Activated naive CD4-positive, alpha-beta T cell treated with Interleukin-2 at 50 U/mL for 16 hours (primary cell): ENCODE measurements at places on chromosomes 12 and 14.

GRCh38 chr14:58129208-58129607 lies 22.8 kb downstream of the ARMH4 start:
- no peak for DNase-seq

DNA sequence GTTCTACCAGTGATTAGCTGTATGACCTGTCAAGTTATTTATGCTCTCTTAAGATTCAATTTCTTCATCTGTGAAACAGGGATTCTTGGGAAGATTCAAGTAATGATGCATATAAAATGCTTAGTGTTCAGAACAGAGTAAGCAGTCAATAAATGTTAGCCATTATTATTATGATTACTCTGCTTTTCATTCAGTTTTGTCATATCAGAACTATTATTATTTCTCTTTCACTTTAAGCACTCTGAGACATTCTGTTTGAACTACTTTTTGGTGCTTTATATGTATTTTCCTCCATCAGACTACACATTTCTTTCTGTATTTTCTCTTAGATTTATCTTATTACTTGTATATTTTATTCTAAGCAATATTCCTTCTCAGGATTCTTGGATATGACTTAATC lies 81.2 kb downstream of the CFAP54 start:
- DNase-seq, result no peak

- no peak for DNase-seq
These were observed 18.6 kb downstream of the KMT2D start for GRCh38 chr12:49041881-49042484.

DNA sequence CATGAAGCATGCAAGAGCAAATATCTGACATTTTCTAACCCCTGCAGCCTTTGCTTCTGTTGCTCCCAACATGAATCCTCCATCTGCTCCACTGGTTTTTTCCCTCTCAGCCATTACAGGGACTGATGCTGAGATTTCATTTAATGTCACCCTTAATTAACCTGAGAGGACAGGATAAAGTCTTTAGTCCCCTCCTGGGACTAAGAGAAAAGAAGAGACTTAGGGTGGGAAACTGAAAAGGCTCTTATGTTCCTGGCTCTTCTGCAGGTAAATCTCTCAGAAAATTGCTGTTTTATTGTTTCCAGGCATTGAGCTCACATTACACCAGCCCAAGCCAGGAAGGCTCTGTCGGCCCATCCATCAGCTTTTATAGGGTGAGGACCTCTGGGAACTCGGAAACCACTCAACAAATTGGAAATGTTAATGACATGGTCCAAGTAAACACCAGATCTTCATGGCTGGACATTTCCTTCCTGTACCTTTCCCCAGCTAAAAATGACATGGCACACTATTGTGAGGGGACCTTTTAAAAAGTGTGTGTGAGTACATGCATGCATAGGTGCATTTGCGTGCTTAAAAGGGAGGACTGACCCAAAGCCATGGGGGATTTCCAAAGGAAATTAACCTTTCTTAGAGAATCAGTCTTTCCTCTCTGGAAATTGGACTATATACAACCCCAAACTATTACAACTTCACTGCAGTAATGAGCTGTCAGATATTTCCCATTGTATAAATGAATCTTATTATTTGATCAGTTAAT lies 408.1 kb upstream of the TMTC1 start:
- no peak for DNase-seq

DNA sequence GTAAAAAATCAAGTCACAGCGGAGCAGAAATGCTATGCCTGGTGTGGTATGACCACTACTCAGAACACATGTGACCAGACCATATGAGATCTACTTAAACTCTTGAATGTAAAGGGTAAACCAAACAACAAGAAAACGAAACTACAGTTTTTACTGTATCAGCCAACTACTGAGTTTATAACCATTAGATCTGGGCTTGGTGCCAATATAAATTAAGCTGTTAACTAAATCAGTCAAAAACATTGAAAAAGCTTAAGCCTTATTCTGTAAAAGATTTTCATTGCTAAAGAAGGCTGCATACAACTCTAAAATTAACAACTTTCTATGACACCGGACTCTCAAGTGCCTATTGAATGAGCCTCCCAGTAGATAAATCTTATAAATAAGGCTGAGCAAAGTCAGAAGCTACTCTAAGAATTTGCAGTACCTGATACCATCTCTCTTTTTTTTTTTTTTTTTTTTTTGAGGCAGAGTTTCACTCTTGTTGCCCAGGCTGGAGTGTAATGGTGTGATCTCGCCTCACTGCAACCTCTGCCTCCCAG lies 35.4 kb downstream of the SPTLC2 start:
- no peak for DNase-seq

DNA sequence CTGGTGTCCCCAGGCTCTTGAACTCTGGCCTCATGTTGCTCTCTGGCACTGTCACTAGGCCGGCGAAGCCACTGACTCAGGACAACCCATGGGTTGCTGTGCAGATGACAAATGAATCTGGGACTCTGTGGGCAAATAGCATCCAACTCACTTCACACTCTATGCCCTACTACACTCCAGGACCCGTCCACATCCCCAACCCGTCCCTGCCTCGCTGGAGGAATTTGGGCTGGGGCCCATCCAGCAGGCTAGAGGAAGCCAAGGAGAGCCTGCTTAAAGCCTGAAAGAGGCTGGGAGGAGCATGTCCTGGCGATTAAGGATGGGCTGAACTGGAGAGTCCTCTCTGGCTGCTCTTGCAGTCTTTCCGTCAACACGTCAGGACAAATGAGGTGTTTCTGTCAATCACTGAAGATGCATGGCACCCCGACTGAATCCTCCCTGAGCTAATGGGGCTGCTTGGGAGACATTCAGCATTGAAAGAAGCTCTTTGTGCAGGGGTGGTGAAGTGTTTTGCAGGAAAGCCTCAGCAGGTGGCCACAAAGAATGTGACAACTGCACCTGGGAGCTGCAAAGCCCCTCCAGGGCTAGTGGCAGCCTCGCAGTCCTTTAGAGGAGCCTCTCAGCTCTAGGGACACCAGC lies 71.7 kb downstream of the ANO2 start:
- no peak for DNase-seq

DNA sequence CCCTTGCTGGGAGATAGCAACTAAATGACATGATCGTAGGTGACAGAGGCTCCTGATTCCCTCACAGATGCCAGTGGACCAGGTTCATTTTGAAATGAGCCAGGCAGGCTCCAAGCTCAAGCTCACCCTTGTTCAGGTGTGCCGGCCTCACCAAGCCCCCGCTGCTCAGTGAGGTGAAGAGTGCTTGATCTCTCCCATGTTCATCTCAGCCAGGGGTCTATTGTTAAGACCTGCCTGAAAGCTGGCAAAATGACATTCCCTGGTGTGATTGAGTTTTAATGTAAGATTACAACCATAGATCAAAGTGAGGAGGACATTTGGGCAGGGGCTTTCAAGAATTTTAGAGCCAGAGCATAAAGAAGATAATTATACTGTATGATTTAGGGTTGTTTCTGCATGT lies 497.9 kb downstream of the EGLN3 start:
- no peak for DNase-seq

- peak; percentile 40 for DNase-seq
These were observed 124.8 kb downstream of the SAMD4A start for GRCh38 chr14:54691525-54692283.

- no peak for DNase-seq
These were observed 8.4 kb upstream of the TBX3 start for GRCh38 chr12:114692186-114693058.

DNA sequence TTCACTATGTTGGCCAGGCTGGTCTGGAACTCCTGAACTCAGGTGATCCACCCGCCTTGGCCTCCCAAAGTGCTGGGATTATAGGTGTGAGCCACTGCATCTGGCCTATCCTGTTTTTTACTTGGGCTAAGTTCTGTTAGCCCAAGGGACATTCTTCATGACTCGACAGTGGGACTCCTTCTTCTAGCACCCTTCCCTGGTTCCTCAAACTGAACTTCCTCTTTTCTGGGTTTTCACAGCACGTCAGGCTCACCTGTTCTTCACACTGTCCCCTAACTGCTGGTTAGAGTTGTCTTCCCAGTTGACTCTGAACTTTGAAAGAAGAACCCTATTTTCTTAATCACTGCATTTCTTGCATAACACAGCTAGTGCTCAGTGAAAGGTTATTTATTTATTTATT lies 22.5 kb downstream of the CABP1 start:
- DNase-seq, result no peak

GRCh38 chr12:31518680-31519227 lies 72.2 kb downstream of the DENND5B start:
- DNase-seq, result no peak

GRCh38 chr12:124453419-124454351 lies 113.7 kb downstream of the NCOR2 start:
- DNase-seq, result peak; percentile 83

- no peak for DNase-seq
These were observed 84.8 kb upstream of the LRFN5 start for GRCh38 chr14:41521891-41522290.

GRCh38 chr12:49809381-49809905 lies 18.8 kb downstream of the NCKAP5L start:
- DNase-seq, result no peak

DNA sequence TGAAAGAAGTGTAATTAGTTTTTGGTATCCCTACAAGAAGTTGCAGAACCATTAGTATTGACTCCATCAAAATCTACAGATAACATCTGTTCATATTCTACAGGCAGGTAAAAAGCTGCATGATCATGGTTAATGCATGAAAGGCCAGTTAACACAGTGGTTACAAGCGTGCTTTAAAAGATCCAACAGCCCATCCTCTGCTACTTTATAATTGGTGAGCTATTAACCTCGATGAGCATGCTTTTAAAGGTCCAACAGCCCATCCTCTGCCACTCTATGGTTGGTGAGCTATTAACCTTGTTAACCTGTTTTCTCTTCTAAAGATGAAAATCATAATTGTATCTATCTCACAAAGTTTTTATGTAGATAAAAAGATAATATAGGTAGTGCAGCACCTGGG lies 289.3 kb downstream of the DUSP6 start:
- DNase-seq, result no peak

- no peak for DNase-seq
These were observed 16.4 kb downstream of the CEP170B start for GRCh38 chr14:104881369-104881979.

GRCh38 chr14:37399517-37399916 lies 195.5 kb downstream of the FOXA1 start:
- no peak for DNase-seq

DNA sequence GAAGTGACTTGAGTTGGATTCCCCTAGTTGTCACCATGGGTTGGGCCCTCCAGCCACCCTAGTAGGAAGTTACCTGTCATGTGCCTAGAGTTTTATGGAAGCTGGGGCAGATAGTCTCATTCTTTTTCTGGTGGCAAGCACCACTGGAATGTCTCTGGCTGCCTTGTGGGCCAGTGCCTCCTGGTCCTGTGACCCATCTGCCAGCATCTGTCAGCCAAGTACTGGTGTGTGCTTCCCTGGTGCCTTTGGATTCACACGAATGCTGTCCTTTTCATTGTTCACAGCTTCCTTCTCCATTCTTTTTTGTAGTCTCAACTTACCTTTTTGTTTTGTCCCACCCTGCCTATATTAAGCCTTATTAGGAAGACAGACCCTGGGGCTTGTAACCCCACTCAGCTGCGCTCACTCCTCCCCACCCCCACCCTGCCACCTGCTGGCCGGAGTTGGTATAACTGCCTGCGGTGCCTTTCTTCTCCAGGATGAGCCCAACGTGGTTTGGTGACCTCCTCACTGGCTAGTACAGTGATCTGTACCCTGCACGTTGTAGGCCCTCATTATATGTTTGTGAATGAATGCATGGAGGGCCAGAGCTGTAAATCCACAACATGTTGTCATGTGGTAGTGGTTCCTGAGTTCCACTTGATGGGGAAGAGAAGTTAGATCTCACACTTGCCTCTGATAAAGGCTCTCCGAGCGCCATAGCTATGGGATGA lies 125.7 kb downstream of the TSPAN9 start:
- DNase-seq, result peak; percentile 46

GRCh38 chr14:104440297-104440956 lies 139.1 kb upstream of the C14orf180 start:
- DNase-seq, result no peak

DNA sequence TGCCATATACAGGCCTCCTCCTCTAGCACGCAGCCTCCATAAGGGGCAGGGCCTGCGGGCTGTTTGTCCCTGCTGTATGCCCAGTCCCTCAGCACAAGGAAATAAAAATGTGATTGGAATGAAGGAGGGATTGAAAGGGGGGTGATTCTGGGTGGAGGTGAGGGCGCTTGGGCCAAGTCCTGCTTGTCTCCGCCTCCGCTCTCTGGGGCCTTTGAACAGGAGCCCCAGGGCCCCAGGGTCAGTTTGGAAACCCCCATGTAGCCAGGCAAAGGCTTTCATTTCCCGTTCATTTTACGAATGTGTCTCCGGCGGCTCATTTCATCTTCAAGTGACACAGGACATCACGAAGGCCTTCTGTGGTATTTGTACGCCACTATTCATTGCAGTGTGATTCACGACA lies 4.5 kb upstream of the CACNA2D4 start:
- DNase-seq, result no peak

DNA sequence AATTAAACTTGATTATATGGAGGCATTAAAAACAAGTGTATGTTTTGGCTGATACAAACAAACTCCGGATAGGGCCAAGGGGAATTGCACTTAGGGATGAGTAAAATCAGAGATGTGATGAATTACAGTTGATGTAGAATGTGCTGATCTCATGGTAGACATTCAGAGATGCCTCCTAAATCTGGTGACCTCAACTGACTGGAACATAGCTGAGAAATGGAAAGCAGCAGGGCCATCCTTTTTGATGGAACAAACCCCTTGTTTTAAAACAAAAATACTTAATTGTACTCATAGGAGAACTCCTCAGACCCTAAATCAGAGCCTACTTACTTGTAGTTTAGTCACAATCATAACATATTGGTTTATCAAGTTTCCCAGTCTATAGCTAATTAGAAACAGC lies 122.8 kb downstream of the C12orf75 start:
- DNase-seq, result no peak

DNA sequence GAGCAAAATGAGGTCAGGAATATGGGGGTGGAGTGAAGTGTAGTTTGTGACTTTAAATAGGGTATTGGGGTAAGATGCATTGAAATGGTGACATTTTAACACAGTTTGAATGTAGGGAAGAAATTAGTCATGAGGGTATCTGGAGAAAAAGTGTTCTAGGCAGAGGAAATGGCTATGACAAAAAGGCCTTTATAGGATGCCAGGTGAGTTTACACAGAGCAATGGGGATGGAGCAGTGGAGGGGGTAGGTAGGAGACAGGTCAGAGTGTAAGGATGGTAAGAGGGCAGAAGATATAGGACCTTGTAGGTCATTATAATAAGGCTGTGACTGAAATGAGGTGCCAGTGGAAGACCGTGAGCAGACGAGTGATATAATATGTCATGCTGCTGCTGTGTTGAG lies 30.4 kb downstream of the HEATR5A start:
- no peak for DNase-seq

GRCh38 chr14:105329411-105330150 lies 15.0 kb downstream of the PACS2 start:
- DNase-seq, result no peak

DNA sequence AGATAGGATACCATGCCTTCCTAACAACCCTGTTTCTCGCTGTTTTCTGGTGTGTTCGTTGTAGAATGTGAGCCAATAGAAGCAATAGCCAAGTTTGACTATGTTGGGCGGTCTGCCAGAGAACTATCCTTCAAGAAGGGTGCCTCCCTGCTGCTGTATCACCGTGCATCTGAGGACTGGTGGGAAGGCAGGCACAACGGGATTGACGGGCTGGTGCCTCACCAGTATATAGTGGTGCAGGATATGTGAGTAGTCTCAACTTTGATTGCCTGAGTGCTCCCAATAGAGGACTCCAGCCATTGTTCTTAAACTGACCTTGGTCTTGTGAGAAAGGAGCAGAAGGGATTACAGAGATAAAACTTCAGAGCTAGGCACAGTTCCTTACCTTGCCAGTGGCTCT lies 96.2 kb downstream of the KICS2 start:
- no peak for DNase-seq

GRCh38 chr14:21215130-21215878 lies 53.9 kb downstream of the HNRNPC start:
- no peak for DNase-seq
